ENCODE measurements at places on chromosomes 7 and 10. TPM values are rescaled to one million over a fixed set of nuclear protein-coding genes. Genes with fewer than 3 reads are reported as not detected.

GRCh38 chr7:80464211-80464610 lies 47.7 kb downstream of the GNAT3 start:
- DNase-seq = no peak

- DNase-seq = no peak
Observed at GRCh38 chr7:125465527-125465926, 535.9 kb upstream of the POT1 start.

Gene TMEM229A
- not detected for total RNA-seq

- no peak for DNase-seq
Observed at GRCh38 chr7:78594156-78594555, 795.6 kb downstream of the PHTF2 start.

- no peak for DNase-seq
Observed at GRCh38 chr7:118452128-118452527, 227.6 kb downstream of the ANKRD7 start.

Gene GLCCI1
- total RNA-seq = 9.3 TPM

DNA sequence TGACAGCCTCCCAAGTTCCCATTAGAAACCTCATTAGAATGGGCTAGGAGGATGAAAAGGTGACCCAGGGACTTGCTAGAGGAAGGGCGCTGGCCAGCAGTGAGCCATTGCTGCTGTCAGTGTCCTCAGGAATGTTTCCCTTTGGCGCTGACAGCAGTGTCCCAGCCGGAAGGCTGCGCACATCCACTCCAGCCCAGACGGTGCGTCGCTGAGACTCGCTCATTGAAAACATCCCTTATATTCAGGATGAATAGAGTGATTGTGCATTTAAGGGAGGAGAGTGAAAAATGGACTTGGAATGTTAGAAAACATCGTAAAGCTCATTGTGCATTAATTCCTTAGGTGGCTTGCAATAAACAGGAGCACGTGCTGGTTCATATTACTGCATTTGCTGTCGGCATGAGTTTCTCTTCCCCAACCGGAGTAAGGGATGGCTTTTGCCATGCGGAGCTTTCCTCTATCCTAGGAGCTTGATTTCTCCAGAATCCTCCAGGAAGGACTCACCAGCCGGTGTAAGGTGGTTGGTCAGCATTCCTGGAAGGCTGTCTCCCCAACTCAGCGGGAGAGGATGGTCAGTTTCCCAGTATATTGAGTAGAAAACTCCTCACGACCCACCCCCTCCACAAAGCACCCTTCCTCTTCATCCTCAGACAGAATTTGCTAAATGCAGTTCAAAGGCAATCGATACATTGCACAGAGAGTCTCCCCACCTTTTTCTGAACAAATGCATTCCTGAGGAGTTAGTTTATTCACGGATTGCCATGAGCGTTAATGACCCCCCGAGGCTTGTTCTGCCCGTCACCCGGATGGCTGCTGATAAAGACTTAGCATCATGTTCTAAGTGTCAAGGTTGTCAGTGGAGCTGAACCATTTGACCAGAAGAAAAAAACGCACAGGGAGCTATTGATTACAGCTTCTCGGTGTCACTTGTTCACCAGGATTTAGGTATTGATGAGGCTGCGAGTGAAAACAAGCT lies 201.8 kb downstream of the EBF3 start:
- no peak for DNase-seq

DNA sequence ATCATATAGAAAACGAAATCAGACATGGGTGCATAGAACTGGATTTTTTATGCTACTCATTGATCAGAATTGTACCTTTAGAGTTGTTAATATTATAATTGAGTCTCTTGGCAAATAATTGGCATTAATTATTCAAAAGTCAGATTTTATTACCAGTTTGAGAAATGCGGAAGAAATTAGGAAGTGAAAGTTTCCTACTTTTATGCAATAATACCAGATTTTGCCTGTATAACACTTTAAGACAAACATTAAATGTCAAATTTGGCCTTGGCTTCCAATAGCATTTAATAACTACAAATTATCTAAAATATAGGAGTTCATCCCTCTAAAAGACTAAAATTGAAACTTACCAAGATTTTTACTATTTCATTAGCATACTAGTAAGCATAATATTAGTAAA lies 6.8 kb upstream of the TFEC start:
- DNase-seq = no peak

DNA sequence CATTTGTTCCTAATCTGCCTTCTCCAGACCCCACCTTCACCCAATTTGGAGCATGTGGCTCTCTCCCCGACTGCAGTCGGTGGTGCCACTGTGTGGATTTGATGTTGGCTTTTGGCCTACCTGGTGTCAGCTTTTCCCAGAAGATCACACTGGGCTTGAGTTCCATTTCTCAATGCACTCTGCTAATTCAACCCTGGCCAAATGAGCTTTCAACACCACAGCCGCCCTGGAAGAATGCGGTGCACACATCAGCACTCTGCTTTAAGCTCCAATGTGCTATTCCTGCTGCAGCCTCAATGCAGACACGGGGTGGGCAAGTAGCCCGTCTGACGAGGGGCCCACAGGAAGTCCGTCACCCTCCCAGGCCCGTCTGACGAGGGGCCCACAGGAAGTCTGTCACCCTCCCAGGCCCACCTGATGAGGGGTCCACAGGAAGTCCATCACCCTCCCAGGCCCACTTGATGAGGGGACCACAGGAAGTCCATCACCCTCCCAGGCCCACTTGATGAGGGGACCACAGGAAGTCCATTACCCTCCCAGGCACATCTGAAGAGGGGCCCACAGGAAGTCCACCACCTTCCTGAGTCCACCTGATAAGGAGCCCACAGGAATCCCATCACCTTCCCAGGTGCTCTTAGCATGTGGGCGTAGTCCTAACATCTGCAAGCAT lies 64.4 kb downstream of the ASB13 start:
- DNase-seq = no peak

GRCh38 chr10:74036474-74036873 lies 38.6 kb downstream of the VCL start:
- no peak for DNase-seq

GRCh38 chr10:123166618-123167017 lies 12.4 kb downstream of the BUB3 start:
- no peak for DNase-seq

DNA sequence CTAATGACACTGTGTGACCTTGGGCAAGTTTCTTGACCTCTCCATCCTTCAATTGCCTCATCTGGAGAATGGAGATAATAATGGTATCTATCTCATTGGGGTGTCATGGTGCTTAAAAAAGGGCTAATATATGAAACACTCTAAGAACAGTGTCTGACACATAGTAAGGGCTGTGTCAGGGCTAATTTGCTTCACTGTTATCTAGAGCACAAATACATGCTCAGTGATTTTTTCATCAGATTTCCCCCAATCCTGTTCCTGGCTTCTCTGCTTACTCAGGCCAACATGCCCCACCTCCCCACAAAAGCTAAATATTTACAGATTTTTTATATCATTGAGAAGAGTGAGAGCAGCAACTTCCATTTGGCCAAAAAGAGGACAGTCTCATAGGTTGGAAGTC lies 20.6 kb downstream of the WIPF3 start:
- DNase-seq = no peak

Gene ZNF853
- 5.0 TPM for total RNA-seq

GRCh38 chr7:94223375-94224084 lies 171.2 kb upstream of the COL1A2 start:
- no peak for DNase-seq

DNA sequence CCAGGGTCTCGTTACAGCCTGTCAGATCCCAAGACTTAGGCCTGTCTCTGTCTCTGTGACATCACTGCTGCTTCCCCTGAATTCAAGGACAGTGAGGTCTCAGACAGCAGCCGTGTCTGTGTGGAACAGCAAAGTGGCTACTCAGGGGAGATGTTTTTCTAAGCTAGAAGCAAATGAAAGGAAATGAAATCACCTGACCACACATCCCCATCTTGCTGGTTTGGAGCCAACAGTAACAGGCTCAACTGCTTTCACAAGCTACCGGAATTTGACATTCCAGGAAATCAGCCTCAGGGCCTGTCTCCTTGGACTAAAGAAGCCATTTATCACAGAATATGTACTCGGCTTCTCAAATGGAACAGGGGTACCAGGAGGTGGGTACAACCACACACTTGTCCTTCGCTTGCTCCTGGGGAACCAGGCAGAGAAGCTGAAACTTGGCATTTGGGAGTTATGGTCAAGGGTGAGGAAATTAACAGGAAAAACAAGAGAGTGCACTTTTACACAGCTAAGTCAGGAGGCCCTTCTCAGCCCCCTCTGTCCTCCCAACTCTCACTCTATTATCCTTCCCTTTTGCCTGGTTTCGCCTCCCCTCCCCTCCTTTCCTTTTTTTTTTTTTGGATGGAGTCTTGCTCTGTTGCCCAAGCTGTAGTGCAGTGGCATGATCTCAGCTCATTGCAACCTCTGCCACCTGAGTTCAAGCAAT lies 73.2 kb downstream of the SPDYE5 start:
- DNase-seq = no peak

DNA sequence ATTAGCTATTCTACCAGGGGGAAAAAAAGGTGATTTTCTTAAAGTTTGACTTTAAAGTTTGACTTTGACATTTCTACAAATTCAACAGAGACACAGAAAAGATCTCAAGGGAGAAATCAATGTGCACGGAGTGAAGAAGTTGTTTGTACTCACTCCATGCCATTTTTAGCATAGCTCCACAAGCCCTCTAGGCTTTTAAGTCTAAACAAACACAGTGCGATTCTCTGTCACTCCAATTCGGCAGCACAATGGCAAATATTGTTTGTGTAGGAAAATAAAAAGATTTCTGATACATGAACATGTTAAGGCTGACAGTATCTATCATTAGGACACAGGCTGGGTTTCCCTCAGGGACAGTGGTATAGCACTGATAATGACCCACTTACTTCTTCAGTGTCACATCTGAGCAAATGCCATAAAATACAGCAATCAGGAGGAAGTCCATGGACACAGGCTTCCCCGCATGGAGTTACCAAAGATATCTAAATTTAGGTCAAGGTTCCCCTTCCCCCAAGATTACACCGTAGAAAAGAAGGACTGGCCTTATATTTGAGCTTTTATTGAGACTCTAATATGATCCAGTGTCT lies 28.0 kb downstream of the GSAP start:
- no peak for DNase-seq

Gene AKR1C3
- total RNA-seq = 147 TPM

Gene CPVL
- total RNA-seq = 48.5 TPM

Gene LIPJ
- total RNA-seq = 0.47 TPM

GRCh38 chr10:113646336-113647201 lies 17.3 kb downstream of the NRAP start:
- DNase-seq = no peak

DNA sequence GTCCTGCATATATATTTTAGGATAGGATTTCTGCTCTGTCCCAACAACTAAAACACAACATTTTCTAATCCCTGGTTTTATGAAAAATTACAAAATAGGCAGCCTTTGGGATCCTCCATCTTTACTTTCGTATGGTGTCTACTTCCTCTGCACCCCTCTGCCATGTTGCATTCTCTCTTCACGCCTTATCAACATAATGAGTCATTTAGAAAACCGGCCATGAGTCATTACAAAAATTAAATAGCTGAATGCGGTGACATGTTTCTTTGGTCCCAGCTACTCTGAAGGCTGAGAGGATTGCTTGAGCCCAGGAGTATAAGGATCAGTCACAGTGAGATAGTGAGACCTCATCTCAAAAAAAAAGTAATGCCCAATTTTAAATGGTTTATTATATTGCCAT lies 148.1 kb upstream of the CELF2 start:
- no peak for DNase-seq

Gene TAS2R41
- total RNA-seq = not detected

DNA sequence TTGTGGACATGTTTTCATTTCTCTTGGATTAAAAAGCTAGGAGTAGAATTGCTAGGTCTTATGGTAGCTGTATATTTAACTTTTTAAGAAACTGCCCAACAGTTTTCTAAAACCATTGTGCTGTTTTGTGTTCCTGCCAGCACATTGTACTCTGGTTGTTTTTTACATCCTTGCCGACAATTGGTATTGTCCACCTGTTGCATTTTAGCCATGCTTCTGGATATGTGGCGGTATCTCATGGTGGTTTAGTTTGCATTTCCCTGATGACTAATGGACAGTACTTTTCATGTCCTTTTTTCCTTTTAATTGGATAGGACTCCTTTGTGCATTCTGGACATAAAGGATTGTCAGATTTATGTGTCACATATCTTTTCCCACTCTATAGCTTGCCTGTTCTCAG lies 45.5 kb downstream of the STK17A start:
- no peak for DNase-seq

GRCh38 chr7:81600608-81601007 lies 169.2 kb downstream of the HGF start:
- DNase-seq = no peak

Data from omental fat pad (tissue), 4 donors.